Activated naive CD4-positive, alpha-beta T cell (primary cell): ENCODE measurements at places on chromosomes 12 and 14.

DNA sequence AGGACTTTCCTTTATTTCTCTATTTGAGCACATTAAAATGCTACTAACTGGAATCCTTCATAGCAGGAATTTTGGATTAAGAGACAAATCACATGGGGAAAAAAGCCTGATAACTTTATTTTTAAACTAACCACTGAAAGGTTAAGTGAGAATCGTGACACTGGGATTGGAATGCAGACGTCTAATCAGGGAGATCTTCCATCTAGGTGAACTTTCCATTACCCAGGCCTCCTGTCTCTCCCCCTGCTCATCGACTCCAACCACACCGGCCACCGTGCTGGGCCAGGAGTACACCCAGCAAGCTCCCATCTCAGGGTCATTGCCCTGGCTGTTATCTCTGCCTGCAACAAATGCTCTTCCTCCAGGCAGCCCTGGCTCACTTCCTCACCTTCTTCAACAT, 19.0 kb downstream of the PTGER2 start:
- no peak for DNase-seq

DNA sequence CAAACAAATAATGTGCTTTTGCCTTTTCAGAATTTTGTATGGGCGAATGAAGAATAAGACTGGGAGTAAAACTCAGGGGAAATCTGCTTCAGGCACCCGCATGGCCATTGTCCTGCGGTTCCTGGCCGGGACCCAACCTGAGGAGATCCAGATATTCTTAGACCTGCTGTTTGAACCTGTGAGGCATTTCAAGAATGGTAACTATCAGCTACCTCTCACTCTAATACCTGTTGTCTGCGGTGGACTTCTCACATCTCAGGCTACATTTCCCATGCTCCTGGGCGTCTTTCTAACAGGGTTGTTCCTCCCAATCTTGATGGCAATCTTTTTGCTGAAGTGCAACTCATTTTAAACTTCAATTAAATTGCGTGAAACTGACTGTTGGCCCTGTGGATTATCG, 47.1 kb downstream of the UTP20 start:
- DNase-seq: no peak

DNA sequence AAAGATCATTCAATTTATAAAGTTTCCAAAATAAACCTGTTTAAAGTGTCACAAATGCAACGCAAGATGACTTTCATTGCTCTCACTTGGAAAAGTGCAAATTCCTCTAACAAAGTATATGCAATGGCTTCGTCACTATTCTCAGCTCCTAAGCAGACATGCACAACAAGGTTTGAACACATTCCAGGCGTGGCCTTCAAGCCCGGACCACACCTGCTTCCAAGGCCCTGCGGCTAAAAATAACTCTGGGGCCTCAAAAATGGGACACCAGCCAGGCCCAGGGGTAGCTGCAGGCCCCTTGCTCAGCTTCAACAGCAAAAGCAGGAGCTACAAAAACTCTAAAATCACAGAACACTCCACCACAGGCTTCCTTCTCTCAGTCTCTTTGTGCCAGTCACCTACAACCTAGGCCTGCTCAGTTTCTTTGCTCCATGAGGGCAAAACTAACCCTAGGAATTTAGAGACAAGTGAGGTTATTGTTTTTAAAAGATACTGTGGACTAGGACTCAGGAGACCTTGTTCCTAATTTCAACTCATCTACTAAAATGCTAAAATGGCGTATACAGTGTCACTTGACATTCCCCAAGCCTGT, 29.3 kb downstream of the DUSP16 start:
- DNase-seq: no peak

GRCh38 chr12:81644503-81644902, 114.6 kb downstream of the PPFIA2 start:
- no peak for DNase-seq

DNA sequence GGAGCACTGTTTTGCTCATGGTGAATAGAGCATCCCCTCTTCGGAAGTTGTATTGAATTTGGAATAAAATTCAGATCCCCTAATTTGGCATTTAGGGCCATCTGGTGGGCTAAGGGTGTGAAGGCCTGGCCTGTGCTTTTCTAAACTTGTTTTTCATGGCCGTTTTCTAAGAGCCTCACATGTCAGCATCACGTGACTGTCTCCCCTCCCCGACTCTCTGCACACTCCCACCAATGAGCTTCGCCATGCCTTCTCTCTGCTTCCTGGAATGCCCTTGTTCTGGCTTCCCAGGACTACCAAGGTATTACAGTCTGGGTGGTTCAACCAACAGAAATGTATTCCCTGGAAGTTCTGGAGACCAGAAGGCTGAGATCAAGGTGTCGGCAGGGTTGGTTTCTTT, 85.3 kb downstream of the PRIMA1 start:
- DNase-seq: no peak

DNA sequence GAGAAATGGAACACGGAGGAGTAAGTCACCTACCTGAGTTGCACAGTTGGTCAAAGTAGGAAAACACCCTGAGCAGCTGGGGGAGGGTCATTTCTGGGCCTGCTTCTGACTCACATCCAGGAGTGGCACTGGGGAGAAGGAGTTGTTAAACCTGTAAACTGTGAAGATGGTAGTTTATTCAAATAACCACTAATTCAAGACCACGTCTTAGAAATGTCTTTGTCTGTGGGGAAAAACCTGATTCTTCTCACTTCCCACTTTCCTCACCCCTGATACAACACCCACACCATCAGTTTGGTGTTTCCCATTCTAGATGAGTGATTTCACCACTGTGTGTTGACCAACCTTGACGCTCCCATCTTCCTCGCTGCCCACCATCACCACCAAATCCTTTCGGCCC, 207.1 kb downstream of the ANO4 start:
- no peak for DNase-seq
